ENCODE measurements at places on chromosomes 2 and 18.

DNA sequence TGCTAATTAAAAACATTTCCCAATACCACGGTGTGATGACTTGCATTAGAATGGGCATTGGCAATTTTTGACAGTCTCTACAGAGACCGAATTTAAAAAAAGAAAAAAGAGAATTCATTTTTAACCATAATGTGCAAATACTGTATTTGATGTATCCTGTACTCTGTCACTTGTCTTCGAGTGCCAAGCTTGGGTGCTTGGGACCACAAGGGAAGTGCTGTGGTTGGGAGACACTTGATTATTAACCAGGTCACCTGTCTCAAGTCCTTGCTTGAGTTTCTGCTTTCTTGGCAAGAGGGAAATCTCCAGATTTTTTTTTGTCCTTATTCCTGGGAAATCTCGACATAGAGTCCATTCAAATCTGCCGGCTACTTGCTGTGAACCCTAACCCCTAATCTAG, 209.0 kb downstream of the MC4R start:
- no peak for DNase-seq

DNA sequence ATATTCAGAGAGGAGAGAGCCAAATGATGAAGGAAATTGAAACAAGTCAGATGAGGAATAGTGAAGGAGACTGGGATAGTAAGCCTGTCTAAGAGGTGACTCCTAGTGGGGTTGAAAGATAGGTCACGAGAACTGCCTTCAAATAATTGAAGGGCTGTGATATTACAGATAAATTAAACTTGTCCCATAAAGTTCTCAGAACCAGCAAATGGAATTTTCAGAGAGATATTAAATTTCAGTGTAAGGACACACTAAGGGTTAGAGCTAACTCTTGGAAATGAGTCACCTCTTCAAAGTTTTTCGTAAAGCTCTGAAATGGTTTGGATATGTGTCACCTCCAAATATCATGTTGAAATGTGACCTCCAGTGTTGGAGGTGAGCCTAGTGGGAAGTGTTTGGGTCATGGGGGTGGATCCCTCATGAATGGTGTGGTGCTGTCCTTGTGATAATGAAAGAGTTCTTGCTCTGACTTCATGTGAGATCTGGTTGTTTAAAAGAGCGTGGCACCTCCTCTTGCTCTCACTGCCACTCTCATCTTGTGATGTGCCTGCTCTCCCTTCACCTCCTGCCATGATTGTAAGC, 87.3 kb downstream of the BABAM2 start:
- DNase-seq: no peak

GRCh38 chr2:39515273-39515896, 78.3 kb upstream of the MAP4K3 start:
- no peak for DNase-seq

DNA sequence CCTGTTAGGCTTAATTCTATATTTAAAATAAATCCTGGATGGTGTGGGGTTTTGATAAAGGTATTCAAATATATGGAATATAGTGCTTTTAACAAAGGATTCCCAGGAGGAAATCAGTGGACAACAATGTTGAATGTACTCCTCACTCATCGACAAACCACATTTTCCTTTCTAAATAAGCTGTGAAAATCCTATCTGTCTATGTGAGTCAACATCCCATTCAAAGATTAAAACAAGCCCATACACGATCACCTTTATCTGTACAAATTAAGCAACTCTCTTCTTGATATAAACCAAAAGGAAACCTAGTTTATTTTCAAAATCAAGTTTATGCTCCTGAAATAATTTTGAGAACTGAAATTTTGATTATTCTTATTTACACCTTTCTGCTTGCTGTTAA, 153.4 kb downstream of the ERBB4 start:
- no peak for DNase-seq

GRCh38 chr2:108169982-108170625, 69.7 kb upstream of the SULT1C3 start:
- DNase-seq: no peak

DNA sequence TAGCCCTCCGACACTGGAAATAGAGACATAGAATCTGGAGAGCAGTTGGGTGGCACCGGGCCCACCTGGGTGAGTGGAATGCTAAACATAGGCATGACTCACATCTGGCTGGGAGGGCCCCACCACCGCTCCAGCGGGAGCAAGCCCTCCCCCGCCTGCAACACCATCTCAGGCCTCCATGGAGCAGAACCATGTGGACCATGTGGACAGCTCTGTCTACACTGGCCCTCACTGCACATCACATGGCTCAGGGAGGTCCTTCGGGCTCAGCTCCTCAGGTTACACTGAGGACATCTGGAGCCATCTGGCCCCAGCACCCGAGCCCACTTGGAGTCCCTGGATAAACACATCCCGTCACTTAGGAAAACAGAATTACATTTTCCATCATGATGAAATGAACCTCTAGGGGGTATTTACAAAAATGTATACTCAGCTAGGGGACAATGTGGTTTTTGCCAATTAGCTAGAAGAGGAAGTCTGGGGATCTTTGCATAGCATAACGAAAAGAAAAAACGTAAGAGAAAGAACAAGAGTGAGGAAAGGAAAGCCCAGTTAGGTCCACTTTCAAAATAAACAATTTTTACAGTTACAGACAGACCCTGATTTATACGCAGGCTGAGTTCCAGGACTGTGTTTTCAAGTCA, 30.7 kb upstream of the MLPH start:
- DNase-seq: no peak

DNA sequence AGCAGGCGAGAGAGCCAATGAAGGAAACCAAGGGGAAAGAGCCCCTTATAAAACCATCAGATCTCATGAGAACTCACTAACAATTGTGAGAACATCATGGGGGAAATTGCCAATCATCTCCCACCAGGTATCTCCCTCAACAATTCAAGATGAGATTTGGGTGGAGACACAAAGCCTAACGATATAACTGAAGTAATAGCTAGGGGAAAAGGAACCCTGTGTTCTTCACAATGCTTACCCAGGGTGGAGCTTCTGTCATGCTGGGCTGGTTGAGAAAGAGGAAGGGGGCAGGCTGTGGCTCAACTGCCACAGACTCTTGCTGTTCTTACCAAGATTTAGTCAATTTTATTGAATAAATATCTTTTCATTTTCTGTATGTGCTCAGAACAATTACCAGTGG, 392.1 kb upstream of the HS6ST1 start:
- DNase-seq: no peak

GRCh38 chr2:15733867-15734673, 142.4 kb downstream of the DDX1 start:
- DNase-seq: no peak

DNA sequence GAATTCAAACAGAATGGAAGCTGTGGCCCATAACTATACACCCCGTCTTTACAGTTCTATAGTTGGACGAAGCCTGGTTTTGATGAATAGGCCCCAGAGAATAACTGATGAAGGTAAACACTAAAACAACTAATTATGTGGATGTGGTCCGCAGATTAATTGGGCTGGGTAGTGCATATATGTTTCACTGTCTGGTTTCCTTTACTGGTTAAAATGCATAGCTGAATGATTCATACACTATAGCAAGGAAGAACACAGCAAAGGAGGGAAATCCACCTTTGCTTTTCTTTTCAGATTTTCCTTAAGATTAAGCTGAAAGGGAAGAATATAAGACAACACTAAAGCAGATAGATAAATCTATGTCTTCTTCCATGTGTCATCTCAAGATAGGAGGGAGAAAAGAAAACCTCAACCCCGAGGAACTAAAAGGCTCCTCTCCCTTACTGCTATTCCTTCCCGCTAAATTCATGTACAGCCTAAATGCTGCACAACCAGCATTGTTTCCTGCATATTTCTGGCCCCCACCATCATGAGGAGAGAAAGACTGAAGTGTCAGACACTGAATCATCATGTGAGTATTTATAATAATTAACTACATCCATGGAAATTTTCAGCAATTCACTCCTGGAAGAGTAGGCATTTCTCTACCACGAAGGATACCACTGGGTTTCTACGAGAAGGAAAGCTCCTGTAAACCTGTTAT, 297.1 kb upstream of the CCDC68 start:
- DNase-seq: no peak

GRCh38 chr2:85799215-85799956, 45.6 kb downstream of the ATOH8 start:
- DNase-seq: no peak

- DNase-seq: no peak
Observed at GRCh38 chr2:53131416-53131815, 636.2 kb upstream of the CHAC2 start.

GRCh38 chr2:23594460-23594825, 209.5 kb downstream of the KLHL29 start:
- no peak for DNase-seq

DNA sequence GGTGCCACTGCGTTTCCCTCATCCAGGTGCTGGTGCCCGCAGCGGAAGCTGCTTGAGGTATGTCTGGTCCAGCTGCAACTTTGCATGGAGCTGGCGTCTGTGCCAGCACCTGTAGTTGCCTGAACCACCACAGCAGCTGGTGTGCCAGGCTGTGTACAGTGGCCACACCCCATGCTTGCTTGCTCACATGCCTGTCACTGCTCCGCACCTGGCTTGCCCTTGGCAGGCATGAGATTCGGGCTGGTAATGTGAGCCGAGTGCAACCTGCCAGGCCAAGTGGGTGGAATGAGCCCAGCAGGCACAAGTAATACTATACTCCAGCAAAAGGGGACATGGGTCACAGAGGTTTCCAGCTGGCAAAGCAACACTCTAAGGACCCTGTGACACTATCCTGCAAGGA, 1123.3 kb upstream of the ACVR2A start:
- no peak for DNase-seq

GRCh38 chr2:2600366-2600765, 269.3 kb upstream of the MYT1L start:
- DNase-seq: no peak

DNA sequence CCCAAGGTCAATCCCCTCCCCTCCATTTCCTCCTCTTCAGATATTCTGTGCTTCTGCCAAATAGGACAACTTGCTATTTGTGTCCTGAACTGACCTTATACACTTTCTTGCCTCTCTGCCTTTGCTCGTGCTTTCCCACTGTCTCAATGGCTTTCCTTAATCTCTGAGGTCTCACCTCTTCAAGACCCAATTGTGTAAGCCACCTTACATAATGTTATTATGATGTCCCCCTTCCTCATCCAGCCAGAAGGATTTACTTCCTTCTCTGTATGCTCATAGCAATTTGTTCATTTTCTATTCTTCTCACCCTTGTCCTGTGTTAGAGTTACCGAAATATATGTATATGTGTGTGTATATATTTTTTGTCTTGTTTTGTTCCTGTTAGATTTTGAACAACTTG, 26.9 kb upstream of the DARS1 start:
- DNase-seq: no peak

GRCh38 chr2:215929602-215930335, 83.6 kb downstream of the MREG start:
- no peak for DNase-seq

- peak; percentile 19 for DNase-seq
Observed at GRCh38 chr2:44244135-44244871, 31.0 kb upstream of the SLC3A1 start.
